ENCODE measurements at places on chromosomes 6 and 20.

DNA sequence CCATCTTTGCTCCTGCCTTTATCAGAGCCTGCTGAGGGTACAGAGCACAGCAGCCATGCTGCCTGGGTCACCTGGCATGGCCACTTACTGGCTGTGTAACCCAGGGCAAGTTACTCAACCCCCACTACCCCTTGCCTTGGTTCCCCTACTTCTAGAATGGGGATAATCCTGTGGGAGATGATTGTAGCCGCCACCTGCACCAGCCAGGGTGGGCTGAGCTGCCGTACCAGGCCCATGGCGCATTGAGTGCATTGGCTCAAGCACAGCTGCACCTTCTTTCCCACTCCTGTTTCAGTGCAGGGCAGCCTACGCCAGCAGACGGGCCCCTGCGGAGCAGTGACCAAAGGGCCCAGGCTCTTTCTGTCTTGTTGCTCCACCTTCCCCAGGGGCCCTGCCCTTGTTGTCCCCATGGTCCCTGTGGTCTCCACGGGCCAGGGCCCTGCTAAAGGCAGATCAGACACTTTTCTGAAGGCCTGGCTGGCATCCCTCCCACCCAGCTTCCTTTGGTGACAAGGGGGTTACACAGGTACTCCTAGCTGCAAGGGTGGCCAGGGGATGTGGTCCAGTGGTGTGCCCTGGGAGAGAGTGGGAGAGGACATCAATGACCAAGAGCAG lies 159.4 kb upstream of the MLN start:
- no peak for DNase-seq

DNA sequence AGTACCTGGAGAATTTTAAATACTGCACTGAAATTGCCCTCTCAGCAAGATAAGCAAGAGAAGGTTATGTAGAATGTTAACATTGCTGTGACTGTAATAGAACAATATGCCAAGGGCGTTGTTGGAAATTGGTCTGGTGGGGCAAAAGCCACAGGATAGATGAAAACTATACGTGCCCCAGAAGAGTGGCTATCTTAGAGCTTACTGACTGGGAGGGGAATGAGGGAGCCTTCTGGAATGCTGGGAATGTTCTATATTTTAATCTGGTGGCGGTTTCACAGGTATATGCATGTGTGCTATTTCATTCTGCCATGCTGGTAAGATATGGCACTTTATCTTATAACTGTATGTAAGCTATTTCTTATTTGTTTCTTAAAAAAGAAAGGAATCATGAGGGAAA lies 35.2 kb upstream of the YWHAB start:
- DNase-seq: no peak

DNA sequence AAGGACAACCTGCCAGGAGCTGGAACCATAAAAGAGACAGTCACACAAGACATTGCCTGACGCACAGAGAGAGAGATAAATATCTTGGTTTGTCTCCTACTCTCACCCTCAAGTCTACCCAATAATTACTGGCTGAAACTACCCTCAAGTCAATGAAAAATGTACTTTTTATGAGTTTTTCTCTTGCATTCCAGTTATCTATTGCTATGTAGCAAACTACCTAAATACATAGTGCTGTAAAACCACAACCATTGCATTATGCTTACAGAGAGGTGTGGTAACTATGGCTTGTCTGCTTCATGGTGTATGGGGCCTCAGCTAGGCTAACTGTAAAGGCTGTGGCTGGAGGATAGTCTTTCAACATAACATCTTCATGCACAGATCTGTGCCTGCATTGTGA lies 247.8 kb downstream of the HAO1 start:
- DNase-seq: no peak

- no peak for DNase-seq
Observed at GRCh38 chr6:39934131-39934757, at the start of gene MOCS1. TSS of gene MOCS1 (minus strand) at chr6:39934462. CDS start at chr6:39934417, 45 bp downstream.

DNA sequence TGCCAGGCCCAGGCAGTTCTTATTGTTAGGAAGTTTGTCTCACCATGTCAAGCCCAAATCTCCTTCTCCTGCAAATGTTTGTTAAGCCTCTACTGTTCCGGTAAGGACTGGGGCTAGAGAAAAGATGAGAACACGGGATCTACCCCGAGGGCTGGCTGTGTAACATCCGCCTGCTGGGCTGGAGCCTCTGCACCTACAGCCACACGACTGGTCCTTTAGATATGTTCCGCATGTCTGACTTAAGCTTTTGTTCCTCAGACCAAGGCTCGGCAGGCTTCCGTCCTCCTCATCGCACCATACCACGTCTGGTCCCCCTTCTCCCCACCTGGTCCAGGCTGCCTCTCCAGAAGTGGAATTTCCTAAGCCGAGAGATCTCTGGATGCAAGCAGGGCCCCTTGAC lies 2.6 kb downstream of the GHRH start:
- no peak for DNase-seq

GRCh38 chr6:170046791-170047626 lies 243.9 kb downstream of the DLL1 start:
- DNase-seq: no peak

GRCh38 chr6:110813338-110814101 lies 1.7 kb downstream of the CDK19 start:
- DNase-seq: no peak

DNA sequence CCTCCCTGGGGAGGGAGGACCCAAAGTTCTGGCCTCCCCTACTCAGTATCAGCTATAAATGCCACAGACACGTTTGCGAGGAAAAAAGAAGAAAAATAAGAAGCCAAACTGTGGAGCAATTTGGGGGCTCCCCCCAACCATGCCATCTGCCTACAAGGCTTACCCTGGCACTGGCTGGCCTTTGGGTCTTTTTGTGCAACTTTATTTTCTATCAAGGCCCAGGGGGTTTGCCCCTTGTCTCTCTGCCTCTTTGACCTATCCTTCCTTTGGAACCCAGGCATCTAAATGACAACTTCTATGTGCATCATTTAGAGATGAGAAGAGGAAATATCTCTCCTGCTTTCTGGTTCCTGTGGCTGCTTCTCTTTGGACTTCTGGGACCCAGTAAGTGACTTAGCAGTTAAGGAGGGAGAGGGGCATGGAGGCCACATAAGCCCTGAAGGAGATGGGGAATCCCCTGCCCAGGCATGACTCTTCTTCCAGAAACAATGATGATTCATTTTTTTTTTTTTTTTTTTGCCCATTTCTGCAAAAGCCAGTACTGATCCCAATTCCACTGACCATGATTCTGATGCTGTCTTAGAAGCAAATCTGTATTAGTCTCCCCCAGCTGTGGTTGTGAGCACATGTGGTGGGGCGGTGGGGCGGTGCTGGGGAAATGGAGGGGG lies at the start of gene MUC22:
Gene MUC22, plus strand, starts transcription at position 82 of the 668 bp plus-strand sequence. Its CDS starts 233 bp downstream, at position 315.
- DNase-seq: no peak

DNA sequence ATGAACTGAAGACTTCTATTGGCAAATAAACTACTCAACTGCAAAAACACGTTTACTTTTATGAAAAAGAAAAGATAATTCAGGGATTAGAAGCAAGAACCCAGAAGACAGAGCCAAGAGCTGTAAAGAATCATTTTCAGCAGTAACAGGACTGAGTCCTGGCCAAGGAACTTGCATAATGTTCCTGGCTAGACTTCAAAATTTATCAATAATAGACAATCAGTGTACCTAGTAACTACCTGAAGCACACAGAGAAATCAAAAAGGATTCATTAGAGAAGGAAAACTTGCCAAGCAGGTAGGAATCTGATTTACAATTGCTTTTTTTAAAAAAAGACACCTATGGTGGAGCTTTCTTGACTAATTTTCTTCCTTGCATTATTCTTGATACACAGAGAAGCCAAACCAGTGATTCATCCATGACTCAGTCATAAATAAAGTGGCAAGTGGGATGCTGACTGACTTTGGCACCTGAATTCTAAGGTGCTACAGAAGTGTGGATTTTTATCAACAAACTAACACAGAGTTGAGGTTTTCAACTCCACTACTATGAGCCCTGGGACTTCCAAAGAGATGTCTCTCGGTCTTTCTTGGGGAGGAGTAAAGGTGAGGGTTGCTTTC lies 281.3 kb downstream of the BMP7 start:
- DNase-seq: no peak

DNA sequence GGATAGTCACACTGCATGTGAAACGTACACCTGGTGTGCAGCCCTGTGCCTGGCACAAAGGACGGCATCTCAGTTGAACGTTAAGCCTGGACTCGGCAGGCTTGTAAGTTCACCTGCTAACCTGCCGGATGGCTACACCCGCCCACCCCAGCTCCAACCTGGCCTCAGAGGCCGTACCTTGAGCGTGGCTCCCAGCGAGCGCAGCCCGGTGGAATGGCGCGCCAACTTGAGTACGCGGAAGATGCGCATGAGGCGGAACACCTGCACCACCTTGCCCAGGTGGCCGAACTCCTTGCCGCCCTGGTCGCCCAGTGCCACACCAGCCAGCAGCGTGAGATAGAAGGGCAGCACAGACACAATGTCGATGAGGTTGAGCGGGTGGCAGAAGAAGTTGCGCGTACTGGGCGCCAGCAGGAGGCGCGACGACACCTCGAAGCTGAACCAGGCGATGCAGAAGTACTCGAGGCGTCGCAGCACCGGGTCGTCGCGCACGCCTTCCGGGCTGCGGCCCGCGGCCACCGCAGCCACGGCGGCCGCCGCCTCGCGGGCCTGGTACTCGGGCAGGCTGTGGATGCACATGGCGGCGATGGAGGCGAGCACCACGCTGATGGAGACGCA lies 3.3 kb downstream of the KCNS1 start:
- no peak for DNase-seq

Measured in activated B cell treated with CpG ODN at 0.5 μM for 24 hours (primary cell).